CD4-positive, alpha-beta memory T cell (primary cell): ENCODE measurements at places on chromosomes 3 and 15. TPM values are rescaled to one million over a fixed set of nuclear protein-coding genes. Genes with fewer than 3 reads are reported as not detected.

- no peak overlapping the region for H3K4me3 ChIP-seq
- H3K36me3 ChIP-seq: no peaks in the 10 kb centered on the region
- H3K4me1 ChIP-seq: no peaks in the 10 kb centered on the region
- H3K27me3 ChIP-seq: no peaks in the 10 kb centered on the region
- DNase-seq: no peak
These were observed 56.2 kb upstream of the DLG1 start for GRCh38 chr3:197354568-197355001.

The GABRB3 gene
- 0.08 TPM for total RNA-seq

- H3K36me3 ChIP-seq: no peaks in the 10 kb centered on the region
- no peak for DNase-seq
- no peaks in the 10 kb centered on the region for H3K27me3 ChIP-seq
These were observed 50.1 kb downstream of the PCSK6 start for GRCh38 chr15:101439285-101439919.

DNA sequence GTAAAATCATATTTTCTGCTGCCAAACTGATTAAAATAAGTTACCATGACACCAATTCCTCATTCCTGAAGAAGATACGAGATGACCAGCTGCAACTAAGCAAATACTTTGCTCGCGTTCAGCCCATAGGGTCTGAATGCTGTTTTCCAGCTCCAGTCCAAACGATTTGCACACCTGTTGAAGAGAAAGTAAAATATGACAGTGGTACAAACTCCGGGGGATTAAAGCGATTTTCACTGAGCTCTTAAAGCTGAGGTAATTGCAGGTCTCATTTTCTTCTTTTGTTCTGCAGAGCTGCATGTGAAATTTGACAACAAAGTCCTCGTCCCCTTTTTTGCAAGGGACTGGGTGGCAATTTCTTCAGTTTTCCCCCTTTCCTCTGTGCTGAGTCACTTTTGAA is 118.4 kb downstream of the NR2F2 start:
- no peak overlapping the region for H3K4me3 ChIP-seq
- no peak for DNase-seq
- no peaks in the 10 kb centered on the region for H3K4me1 ChIP-seq
- H3K36me3 ChIP-seq: no peaks in the 10 kb centered on the region
- no peak overlapping the region for H3K27ac ChIP-seq

The ARPIN gene
- 0.11 TPM for total RNA-seq

GRCh38 chr3:54849360-54849759 is 78.5 kb downstream of the LRTM1 start:
- no peaks in the 10 kb centered on the region for H3K4me1 ChIP-seq
- no peaks in the 10 kb centered on the region for H3K36me3 ChIP-seq
- no peaks in the 10 kb centered on the region for H3K27me3 ChIP-seq
- DNase-seq: no peak
- H3K4me3 ChIP-seq: no peak overlapping the region

- H3K4me1 ChIP-seq: peaks cover 40% of the 10 kb centered on the region
- no peak overlapping the region for H3K4me3 ChIP-seq
- H3K27ac ChIP-seq: no peak overlapping the region
- H3K36me3 ChIP-seq: no peaks in the 10 kb centered on the region
- H3K27me3 ChIP-seq: no peaks in the 10 kb centered on the region
- DNase-seq: peak; percentile 21
These were observed 18.6 kb upstream of the SENP7 start for GRCh38 chr3:101531473-101532086.

The GAP43 gene
- not detected for total RNA-seq

GRCh38 chr3:134430950-134431445 is 54.8 kb downstream of the ANAPC13 start:
- DNase-seq: no peak
- no peak overlapping the region for H3K27ac ChIP-seq
- H3K36me3 ChIP-seq: no peaks in the 10 kb centered on the region
- no peaks in the 10 kb centered on the region for H3K27me3 ChIP-seq
- H3K4me1 ChIP-seq: no peaks in the 10 kb centered on the region

GRCh38 chr3:174700736-174701135 is 158.4 kb upstream of the NAALADL2 start:
- no peak overlapping the region for H3K27ac ChIP-seq
- no peak overlapping the region for H3K4me3 ChIP-seq
- no peaks in the 10 kb centered on the region for H3K36me3 ChIP-seq
- H3K4me1 ChIP-seq: no peaks in the 10 kb centered on the region
- no peaks in the 10 kb centered on the region for H3K27me3 ChIP-seq
- DNase-seq: no peak

DNA sequence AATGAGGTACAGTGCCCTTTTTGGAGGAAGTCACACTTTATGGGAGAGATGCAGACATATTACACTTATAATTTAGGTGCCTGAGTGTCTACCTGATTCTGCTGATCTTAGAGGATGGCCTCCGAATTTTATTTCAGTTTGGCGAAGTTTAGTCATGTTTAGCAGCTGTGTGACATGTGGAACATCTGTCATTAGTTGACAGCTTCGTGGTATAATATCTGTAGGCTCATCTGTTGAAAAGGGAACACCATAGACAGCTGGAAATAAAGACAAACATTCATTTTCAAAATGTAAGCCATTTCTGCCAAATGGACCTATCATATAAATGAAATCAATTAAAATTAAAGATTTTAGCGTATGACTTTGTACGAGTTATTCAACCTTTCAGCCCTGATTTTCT is 165.4 kb downstream of the CFAP20DC start:
- no peaks in the 10 kb centered on the region for H3K4me1 ChIP-seq
- H3K36me3 ChIP-seq: no peaks in the 10 kb centered on the region
- DNase-seq: no peak
- H3K4me3 ChIP-seq: no peak overlapping the region
- no peaks in the 10 kb centered on the region for H3K27me3 ChIP-seq
- no peak overlapping the region for H3K27ac ChIP-seq

- no peak overlapping the region for H3K27ac ChIP-seq
- H3K27me3 ChIP-seq: no peaks in the 10 kb centered on the region
- no peaks in the 10 kb centered on the region for H3K36me3 ChIP-seq
- H3K4me3 ChIP-seq: no peak overlapping the region
These were observed 21.2 kb upstream of the IGF2BP2 start for GRCh38 chr3:185846037-185846436.

The VPS13C gene
- 144 TPM for total RNA-seq

GRCh38 chr15:98616397-98616796 is 31.9 kb upstream of the IGF1R start:
- no peaks in the 10 kb centered on the region for H3K36me3 ChIP-seq
- H3K4me3 ChIP-seq: no peak overlapping the region
- H3K27ac ChIP-seq: no peak overlapping the region
- H3K27me3 ChIP-seq: peaks cover 13% of the 10 kb centered on the region
